ENCODE measurements at places on chromosomes 4 and X.

GRCh38 chr4:73962724-73963123 lies 19.1 kb downstream of the PF4 start:
- DNase-seq = no peak

DNA sequence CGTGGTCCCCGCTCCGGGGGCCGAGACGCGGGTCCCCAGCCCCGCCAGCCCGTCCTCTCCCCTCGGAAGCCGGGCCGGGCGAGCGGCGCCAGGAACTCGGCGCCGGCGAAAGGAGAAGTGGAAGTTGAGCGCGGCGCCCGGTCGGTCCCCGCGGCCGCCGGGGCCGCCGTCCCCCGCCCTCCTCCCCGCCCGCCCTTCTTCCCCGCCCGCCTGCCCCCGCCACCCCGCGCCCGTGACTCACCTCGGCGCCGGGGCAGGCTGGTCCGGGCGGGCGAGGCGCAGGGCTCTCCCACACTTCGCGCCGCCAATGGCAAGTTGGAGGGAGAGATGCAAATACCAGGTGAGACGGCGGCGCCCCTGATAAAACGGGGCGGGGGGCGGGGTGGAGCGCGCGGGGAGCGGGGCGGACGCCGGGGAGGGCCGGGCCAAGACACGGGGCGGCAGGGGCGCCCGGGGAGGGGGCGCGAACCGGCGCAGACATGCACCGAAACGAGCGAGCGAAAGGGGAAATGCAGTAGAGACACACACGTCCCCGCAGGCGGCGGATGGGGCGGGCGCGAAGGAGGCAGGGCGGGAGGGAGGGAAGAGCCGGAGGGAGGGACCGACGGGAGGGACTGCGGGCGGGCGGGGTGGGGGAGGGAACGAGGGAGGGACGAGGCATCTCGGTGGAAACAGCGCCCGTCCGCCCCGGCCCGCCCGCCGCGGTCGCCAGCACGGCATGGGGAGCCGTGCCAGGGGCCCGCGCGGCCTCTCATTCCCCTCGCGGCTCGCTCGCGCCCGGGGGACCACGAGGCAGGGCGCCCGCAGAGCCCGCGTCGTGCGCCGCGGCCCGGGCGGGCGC lies at the start of gene ELF4:
ELF4 (minus strand) TSS at position 119 of the 841 bp plus-strand sequence. CDS start 29,167 bp downstream, outside the sequence.
- peak; percentile 62 for DNase-seq

GRCh38 chr4:168878623-168879022 lies 131.4 kb downstream of the CBR4 start:
- no peak for DNase-seq

DNA sequence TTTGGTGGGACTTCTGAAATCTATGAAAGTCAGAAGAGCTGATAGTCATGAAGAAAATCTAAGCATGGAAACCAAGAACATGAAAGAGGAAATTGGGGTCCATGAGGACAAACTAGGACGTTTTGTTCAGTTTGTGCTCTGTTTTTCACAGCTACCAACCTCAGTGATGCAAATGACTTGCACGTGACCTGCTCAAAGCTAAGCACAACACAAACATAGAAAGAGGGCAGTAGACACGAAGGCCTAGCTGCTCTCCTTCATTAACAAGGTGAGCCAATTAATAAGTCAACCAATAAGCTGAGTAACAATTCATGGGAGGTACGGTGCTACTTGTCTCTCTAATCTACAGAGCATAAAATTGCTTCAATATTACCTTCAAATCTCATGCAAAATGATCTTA lies 684.1 kb downstream of the TRAM1L1 start:
- no peak for DNase-seq

DNA sequence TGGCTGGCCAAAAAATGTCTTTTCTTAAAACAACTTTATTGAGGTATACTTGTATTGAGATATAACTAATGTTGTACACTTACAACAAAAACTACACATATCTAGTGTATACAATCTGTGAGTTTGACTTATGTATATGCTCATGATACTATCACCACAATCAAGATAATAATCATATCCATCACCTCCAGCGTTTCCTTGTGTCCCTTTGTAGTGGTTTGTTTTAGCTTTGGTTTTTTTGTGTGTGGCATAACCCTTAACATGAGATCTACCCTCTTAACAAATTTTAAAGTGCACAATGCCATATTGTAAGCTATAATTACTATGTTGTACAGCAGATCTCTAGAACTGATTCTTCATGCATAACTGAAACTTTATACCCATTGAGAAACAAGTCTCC lies 13.4 kb upstream of the PCSK1N start:
- DNase-seq = no peak

DNA sequence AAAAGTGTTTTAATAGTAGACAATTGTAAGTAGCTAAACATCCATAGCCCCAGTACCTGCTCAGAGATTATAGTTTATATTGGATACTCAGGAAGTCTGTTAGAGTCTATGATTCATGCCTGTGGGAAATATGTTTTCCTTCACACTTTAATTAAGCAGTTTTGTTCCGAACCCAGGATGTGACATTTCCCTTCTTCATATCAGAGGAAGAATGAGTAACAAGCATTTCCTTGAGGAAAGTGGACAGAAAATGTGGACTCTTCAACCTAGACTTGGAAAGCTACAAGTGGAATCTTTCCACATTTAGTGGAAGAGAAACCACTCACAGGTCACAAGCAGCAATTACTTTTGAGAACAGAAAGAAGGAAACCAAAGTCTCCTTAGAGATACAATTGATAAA lies 419.4 kb downstream of the C4orf33 start:
- no peak for DNase-seq

Measured in CD4-positive, alpha-beta T cell treated with Interleukin-15 for 4 hours (primary cell).